HEK293T (cell line): ENCODE measurements at places on chromosomes 5 and 9.
A peak's percentile ranks its signal among the peaks of the same experiment; 100 is the strongest.

DNA sequence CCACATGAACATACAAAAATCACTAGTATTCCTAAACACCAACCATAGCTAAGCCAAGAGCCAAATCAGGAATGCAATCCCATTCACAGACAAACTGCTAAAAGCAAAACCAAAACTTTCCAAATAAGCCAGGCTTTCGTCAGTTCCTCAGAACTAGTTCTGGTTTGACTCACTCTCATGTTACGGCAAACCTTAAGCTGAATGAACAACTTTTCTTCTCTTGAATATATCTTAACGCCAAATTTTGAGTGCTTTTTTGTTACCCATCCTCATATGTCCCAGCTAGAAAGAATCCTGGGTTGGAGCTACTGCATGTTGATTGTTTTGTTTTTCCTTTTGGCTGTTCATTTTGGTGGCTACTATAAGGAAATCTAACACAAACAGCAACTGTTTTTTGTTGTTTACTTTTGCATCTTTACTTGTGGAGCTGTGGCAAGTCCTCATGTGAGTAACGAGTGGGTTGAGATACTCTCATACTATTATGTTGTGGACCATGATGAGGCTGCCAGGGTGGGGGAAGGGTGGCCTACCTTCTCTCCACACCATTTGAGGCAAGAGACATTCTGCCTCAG, at the start of gene PDCD1LG2:
Gene PDCD1LG2, plus strand, starts transcription at position 172 of the 572 bp plus-strand sequence. CDS start 12,016 bp downstream, outside the sequence.
- DNase-seq: no peak

GRCh38 chr9:89527084-89527483, 29.2 kb upstream of the SEMA4D start:
- DNase-seq: no peak

GRCh38 chr9:109861918-109862317, 81.9 kb downstream of the PALM2AKAP2 start:
- no peak for DNase-seq

- no peak for DNase-seq
These were observed 244.5 kb downstream of the NR2F1-AS1 start for GRCh38 chr5:93336330-93337110.

GRCh38 chr9:115964710-115965347, 188.8 kb upstream of the PAPPA start:
- DNase-seq: no peak

GRCh38 chr5:168346417-168346816, 55.0 kb downstream of the WWC1 start:
- DNase-seq: no peak

DNA sequence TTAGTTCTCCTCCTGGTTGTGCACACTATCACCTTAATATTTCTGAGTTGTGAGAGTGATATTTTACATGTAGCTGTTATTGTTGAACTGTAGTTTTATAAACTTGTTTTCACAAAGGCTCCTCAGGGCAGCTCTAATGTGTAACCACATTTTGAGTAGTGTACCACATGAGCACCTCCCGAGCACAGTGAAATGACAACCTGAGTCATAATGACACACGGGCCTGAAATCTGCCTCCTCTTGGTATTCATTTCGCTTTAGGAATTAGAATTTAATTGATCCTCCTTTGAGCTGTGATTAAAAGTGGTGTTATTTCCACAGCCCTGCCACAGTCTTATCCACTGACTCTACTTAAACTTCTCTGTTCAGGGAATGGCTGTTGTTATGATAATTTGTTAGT, 7.9 kb downstream of the MTRR start:
- DNase-seq: no peak

DNA sequence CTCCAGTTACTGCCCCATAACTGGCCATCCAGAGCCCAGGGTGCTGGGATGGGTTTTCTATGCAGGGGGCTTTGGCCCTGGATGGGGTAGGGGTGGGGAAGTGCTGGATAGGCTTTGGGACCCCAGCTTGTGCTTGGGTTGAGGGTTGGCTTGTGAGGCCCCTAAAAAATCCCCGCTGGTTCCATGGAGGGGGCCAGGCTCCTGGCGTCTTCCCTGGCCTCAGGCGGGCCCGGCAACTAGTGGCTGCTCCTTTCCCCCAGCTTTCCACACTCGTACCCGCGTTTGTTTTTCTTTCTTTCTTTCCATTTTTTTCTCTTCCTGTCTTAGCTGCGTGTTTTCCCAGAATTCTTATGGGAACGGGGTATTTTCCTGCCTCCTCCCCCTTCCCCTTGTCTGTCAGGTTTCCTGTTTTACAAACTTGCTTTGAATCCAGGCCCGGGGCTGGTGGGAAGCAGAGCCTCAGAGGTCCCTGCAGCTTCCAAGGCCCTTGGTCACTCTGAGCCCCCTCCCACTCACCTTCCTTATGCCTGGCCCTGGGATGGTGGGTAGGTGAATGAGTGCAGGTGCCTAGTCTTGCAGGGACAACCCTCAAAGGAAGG, 40.2 kb downstream of the RGS3 start:
- DNase-seq: no peak

- peak; percentile 52 for DNase-seq
These were observed 28.5 kb downstream of the TSPAN17 start for GRCh38 chr5:176675676-176676360.

DNA sequence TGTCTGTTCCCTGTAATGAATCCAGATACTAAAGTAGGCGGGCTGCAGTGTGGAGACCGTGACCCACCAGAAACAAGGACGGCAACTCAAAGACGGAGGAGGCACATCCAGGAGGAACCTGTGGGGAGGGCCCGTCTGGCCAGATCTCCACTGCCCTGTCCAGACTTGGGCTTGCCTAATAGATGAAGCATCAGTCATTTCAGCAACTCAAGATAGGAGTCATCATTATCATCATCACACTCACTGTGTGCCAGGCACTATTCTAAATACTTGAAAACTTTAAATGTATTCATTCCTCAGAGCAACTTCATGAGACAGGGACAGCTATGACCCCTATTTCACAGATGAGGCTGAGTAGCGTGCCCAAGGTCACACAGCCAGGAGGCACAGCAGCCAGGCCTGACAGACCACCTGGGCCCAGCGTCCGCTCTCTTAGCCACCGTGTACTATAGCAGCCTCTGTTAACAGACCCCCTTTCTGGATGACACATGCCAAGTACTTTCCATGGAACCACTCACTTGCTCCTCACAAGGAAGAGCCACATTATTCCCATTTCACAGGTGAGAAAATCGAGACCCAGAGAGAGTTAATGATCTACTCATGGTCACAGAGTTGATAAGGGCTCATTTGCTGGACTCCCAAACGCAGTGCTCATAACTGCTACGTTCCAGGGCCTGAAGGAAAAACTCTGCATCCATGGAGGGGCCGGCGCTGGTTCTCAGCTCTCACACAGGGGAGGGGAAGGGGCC, 4.9 kb upstream of the IL4 start:
- no peak for DNase-seq

- DNase-seq: no peak
These were observed 698 bp upstream of the SEC24A start for GRCh38 chr5:134647750-134648424.

DNA sequence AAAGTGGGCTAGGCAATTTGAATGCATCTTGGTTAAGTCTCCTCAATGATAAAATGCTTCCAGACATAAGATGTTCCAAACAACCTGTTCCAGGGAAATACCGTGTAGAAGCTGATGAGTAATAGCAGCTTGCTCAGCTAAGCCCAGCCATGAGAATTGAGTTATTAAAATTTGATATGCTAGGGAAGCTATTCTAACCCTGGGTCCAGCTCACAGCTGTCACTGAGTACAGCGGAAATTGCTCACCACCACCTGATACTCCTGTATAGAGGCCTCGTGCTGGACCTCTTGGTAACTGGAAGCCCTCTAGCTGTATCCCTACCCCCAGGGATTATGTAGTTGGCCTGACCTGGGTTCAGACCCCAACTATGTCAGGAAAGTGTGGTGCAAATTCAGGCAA, 521.3 kb upstream of the TRPC7 start:
- DNase-seq: no peak

DNA sequence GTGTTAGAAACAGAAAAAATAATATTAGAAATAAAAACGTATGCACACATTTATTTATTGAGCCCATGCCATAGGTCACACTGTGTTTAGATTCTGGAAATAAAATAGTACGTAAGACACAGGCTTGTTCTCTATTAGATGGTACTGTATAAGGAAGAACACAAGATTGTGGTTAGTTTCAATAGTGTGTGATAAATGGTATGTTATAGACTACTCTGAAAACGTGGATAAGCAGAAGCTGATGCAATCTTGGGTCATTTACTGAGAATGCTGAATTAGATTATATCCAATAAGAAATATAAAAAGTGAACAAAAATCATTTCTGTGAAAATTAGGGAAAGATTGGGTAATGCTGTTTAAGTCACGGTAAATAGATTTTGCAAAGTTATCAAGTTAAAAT, 1456.4 kb upstream of the ACO1 start:
- DNase-seq: no peak

GRCh38 chr9:82923912-82924605, 138.9 kb downstream of the RASEF start:
- no peak for DNase-seq

GRCh38 chr5:95835682-95836385, 13.3 kb upstream of the GLRX start:
- DNase-seq: no peak

GRCh38 chr5:142829801-142830220, 59.6 kb downstream of the ARHGAP26 start:
- DNase-seq: no peak

- DNase-seq: no peak
These were observed 192.4 kb downstream of the HSPA4 start for GRCh38 chr5:133244242-133244641.

DNA sequence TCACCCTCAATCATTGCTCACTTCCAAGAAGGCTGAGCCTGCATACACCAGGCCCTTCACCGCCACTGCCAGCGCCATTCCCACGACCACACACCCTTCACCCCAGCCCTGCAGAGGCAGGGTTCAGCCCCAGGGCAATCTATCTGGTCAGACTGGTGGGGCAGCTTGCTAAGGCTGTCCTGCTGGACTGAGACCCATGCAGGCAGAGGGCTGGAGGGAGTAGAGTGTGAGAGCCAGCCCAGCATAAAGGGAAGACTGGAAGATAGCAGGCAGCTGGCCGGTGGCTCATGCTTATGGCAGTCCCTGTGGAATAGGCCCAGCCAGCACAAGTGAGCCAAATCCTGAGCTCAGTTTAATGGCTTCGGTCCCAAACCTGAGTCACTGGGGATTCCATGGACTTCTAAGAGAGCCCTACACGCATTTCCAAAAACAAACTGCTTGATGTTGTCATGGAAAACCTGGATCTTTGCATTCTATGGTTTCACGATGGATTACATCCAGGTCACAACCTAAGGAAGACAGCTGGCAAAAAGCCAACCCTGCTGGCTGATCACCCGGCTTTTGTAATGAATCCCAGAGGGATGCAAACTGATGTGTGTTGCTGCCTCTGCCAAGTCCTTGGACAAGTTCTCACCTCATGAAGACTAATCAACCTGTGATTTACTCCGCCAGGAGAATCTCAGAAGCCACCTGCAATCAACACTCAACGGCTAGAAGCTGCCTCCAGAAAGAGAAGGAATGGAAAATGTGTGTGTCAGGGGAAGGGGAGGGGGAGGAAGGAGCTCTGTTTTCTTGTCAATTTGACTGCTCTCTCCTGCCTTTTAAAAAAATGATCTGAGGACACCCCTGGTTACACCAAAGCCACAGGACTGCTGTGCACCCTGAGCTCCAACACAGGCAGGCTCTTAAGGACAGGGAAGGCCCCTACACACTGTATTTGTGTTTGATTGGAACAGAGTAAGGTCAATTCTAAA, 143.6 kb downstream of the LHFPL2 start:
- peak; percentile 28 for DNase-seq

- DNase-seq: no peak
These were observed 56.9 kb downstream of the ANKRD55 start for GRCh38 chr5:56176155-56176798.

- no peak for DNase-seq
These were observed 67.5 kb upstream of the PRLR start for GRCh38 chr5:35297755-35298154.

DNA sequence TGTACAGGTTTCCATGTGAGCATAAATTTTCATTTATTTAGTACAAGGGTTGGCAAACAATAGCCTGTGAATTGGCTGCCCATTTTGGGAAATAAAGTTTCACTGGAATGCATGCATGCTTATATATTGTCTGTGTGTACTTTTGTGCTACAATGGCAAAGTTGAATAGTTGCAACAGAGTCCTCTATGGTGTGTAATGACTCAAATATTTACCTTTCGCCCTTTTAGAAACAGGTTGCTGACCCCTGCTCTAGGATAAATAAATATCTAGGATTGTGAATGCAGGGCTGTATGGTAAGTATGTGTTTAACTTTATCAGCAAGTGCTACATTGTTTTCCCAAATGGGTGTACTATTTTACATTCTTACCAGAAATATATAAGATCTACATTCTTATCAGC, 47.2 kb downstream of the XRCC4 start:
- no peak for DNase-seq
